ENCODE measurements at places on chromosomes 16 and 17.

DNA sequence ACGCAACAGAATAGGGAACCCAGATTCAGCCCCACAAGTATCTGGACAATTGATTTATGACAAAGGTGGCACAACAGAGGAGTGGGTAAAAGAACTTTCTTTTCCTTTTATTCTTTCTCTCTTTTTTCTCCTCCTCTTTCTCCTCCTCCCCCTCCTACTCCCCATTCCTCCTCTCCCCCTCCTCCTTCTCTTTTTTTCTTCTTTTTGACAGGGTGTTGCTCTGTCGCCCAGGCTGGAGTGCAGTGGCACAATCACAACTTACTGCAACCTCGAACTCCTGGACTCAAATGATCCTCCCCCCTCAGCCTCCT is 16.1 kb downstream of the GNGT2 start:
- DNase-seq = no peak

DNA sequence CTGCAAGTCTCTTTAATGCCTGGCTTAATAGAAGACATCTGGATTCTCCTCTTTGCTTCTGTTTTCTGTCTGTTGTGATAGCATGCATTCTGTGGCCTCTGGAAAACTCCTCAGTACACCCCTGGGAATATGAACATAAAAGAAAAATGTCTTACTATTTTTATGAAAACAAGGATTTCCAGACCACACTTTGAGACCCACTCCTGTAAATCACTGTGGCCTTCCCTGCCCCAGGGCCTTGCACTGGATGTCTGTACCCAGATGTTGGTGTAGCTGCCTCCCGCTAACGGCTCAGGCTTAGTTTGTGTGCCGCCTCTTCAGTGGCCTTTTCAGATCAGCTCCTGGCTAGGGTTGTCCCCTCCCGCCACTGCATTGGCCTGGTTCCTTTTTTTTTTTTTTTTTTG is 126.6 kb downstream of the SOCS1 start:
- DNase-seq = no peak

GRCh38 chr17:16155536-16155935 is 59.8 kb downstream of the NCOR1 start:
- no peak for DNase-seq

GRCh38 chr17:74740173-74740572 is 3.1 kb downstream of the RAB37 start:
- no peak for DNase-seq

DNA sequence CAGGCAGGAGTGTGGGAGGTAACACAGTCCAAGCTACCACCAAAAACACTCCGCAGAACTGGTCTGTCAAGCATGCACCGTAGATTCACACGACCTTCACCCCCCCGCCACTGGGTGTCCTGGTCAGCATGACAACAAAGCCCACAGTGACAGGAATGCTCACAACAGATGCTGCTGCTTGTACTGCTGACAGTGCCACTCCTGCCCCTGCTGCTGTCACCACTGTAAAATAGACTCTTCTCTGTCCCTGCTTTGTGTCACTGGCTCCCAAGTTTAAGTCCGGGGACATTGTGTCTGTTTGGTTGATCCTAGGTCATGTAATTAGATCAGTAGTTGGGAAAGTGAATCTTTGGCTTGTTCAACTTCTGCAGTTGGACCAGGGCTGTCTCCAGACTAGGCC is 7.0 kb upstream of the ODF4 start:
- no peak for DNase-seq

- no peak for DNase-seq
Observed at GRCh38 chr17:31877911-31878702, 19.1 kb upstream of the COPRS start.

GRCh38 chr16:7998789-7999453 is 591.4 kb downstream of the TMEM114 start:
- no peak for DNase-seq

DNA sequence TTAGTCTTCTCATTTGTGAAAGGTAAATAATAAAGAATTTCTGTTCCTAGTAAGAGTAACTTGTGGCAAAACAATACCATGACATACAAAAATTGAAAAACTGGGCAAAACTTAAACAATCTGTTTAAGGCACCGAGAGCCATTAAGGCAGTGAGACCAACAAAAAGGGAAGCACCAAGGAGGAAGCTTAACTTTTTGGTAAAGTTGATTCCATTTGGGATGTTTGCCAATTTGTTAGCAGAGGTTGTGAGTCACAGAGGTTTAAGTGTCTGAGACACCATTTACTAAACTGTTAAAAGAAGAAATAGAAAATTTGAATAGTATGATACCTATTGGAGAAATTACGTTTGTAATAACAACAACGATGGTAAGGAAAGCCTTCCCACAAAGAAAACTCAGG is 4.9 kb downstream of the SLC35G3 start:
- DNase-seq = no peak

GRCh38 chr17:16938031-16938430 is 33.9 kb downstream of the TNFRSF13B start:
- DNase-seq = no peak

- DNase-seq = no peak
Observed at GRCh38 chr16:74753180-74753579, 21.4 kb downstream of the FA2H start.

GRCh38 chr17:32259586-32259985 is 6.0 kb upstream of the RHBDL3 start:
- DNase-seq = no peak

DNA sequence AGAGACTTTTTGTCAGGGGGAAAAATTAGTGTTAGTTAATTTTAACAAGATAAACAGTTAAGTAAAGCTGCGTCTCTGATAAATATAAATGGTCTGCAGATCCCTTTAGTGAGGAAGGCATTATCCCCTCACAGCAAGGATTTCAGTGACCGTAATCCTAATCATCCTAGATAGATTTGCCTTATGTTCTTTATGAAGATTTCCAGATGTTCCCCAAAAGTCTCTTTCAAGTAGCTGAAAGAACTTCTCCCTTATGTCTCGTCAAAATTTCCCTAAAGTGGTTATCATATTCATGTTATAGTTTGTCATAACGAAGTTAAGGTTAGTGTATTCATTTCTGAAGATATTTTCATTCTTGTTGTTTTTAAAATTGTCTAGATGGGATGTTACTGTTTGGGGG is 5.6 kb downstream of the MOSMO start:
- no peak for DNase-seq

DNA sequence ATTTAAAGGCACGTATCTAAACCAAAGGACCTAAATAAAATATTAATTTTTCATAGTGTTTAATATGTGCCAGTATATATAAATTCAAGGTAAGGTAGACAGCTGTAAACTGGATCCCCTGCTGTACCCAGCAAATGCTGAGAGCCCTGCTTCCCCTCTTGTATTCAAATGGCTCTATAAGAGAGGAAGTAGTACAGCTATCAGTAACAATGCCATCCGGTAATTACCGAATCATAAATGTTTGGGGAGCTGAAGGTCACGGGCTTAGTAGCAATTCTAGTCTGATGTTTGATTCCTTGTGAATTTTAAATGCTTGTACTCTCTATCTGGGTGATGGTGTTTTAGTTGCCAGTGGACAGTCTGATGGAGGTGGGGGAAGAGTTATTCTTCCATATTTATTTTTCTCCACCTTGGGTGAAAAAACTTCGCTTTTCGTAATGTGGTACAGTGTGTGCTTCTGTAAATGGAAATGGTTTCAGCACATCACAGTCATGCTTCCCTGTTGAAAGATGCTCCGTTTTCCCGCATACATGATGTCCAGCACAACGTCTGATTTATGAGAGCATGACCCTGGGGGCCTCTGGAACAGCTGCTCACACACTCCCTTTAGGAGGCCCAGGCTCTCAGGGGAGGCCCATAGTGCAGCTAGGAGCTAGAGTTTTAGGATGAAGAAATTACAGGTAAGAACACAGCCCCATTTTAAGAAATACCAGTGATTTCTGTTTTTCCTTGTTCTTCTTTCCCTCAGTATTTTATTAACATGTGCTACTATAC is 423.9 kb downstream of the WWOX start:
- DNase-seq = no peak

GRCh38 chr16:4060823-4061222 is 55.4 kb downstream of the ADCY9 start:
- DNase-seq = no peak

DNA sequence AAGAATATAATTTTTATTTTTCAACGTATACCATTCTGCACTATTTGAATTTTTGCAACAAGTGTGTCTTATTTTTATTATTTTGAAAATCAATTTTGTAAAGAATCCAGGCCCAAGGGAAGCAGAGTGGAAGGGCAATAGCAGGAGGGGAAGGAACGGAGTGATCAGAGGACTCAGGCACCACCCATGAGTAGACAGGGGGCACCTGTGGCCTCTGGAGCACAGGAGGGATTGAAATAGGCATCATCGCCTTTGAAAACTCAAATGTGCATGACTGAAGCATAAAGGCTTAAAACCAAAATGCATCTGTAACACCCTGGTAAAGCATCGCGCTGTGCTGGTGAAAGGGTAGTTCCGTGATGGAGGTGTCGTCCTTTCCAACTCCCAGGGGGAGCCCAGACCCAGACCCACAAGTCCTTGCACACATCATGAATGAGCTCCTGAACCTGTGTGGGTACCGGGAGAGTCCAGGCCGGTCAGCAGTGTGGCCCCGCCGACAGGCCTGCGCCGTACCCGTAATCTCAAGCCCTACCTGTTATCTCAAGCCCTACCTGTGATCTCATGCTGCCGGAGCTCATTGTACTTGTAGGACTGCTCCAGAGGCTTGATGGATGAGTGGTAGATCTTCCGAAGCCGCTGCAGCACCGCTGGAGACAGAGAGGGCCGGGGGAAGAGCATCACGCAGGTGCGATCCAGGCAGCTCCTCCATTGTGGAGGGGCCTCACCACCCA is 39.1 kb downstream of the SRL start:
- no peak for DNase-seq

- no peak for DNase-seq
Observed at GRCh38 chr16:84714028-84714427, 14.2 kb downstream of the USP10 start.

GRCh38 chr16:66242672-66243071 is 123.8 kb upstream of the CDH5 start:
- DNase-seq = no peak

DNA sequence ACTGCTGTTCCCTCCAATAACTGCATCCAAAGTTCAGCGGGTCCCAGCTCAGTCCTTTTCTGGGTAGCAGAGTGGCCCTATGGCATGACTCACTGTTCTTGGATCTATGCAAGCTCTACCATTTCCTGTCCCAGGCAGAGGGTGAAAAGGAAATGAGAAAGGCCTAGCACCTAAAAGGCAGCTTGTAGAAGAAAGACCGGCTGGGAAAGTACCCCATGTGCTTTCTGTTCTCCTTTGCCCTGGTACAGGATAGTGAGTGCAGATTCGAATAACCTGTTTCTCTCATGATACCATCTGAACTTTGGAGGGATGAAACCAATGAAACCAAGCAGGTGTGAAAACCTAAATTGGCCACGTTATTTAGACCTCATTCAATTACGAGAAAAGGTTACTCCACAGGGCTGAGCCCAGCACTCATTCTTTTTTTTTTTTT is 12.7 kb upstream of the HASPIN start:
- peak; percentile 52 for DNase-seq

DNA sequence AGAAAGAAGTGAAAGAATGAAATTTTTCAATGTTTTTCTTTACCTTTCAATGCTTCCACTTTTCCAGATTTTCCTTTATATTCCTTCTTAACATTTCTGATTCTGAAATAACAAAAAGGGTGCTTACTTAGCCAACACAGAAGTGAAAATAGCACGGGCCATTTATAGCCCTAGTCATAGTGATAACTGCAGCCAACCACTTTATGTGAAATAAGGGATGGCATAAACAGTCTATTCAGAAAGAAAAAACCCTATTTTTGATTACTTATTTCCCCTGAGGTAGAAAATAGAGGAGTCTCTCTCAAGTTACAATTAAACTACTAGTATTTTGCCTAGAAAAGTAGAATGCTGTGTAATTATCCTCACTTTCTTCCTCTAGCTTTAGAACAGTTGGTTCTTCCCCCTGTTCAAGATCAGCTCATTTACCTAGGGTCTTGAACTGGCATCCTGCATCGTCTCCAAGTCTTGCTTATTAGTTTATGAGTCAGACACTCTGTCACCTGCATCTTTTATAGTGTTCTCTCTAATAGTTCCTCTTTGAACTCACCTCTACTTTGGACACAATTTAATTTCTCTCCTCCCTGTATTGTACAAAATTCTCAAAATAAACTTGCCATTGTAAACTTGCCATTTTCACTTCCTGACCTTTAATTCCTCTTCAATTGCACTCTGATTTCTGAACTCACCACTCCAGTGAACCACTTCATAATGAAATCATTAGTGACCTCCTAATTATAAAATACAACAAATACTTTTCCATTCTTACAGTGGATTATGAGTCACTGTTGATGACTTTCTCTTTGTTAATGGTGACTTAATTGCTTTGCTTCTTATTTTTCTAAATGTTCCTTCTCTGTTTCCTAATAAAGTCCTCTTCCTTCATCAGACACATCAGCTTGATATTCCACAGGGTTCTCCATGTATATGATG is 23.6 kb downstream of the ABCA6 start:
- DNase-seq = no peak

All from HTR-8/SVneo (cell line).